Frontal cortex (tissue), 4 donors: ENCODE measurements at places on chromosomes 2 and 18. TPM values are rescaled to one million over a fixed set of nuclear protein-coding genes. Genes with fewer than 3 reads are reported as not detected.

Gene ACVR1C
- 5.7 TPM for total RNA-seq

Gene ERLEC1
- total RNA-seq: 54.2 TPM

Gene HOXD13
- total RNA-seq: not detected

Gene RBM44
- total RNA-seq: 5.3 TPM

Gene DLGAP1
- total RNA-seq: 57.1 TPM

Gene CCNYL1
- total RNA-seq: 51.0 TPM

Gene TSPYL6
- total RNA-seq: not detected

Gene HOXD12
- not detected for total RNA-seq

Gene MOGAT1
- not detected for total RNA-seq

Gene ELOA2
- not detected for total RNA-seq

Gene C2orf78
- not detected for total RNA-seq

Gene RPRM
- total RNA-seq: 154 TPM

Gene SLC11A1
- 0.82 TPM for total RNA-seq

Gene EPB41L3
- total RNA-seq: 57.5 TPM

Gene FN1
- 99.9 TPM for total RNA-seq

Gene ZNF521
- 17.1 TPM for total RNA-seq

Gene RGPD4
- not detected for total RNA-seq
